ENCODE measurements at places on chromosomes 3 and 15.

GRCh38 chr3:123597561-123597960 is 12.7 kb upstream of the HACD2 start:
- DNase-seq, result no peak

DNA sequence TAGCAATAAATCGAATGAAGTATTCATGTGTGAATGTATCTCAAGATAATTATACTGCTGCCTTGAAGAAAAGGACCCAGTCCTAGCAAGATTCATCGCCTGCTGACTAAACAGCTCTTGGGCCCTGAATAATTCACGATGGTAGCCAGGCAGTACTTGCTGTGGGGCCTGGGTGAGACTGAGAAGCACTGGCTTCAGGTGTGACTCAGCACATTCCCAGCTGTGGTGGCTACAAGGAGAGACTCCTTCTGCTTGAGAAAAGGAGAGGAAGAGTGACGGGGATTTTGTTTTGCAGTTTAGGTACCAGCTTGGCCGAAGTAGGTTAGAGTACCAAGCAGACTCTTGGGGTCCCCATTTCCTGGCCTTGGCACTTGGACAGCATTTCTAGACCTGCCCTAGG is 47.6 kb upstream of the CD200R1L start:
- no peak for DNase-seq

- no peak for DNase-seq
Measured at GRCh38 chr3:37826933-37827332, 34.7 kb upstream of the CTDSPL start.

- DNase-seq, result no peak
Measured at GRCh38 chr15:65938604-65939003, 69.3 kb downstream of the RAB11A start.

DNA sequence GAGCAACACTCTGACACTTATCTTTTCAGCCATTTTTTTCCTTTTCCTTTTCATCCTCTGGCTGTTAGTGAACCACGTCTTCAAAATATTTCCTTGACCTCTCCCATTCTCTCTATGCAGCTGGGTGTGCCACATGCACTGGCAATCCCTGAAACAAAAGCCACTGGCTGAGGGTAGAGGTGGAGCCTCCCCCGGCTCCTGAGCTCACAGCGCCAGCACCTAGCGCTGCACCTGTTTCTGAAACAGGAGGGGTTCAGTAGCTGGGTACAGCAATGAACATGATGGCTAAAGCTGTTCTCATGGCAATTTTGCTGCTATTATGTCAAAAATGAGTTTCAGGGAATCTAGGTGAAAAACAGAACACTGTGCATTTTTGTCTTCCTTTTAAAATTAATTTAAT is 314.7 kb upstream of the ATP10A start:
- no peak for DNase-seq

DNA sequence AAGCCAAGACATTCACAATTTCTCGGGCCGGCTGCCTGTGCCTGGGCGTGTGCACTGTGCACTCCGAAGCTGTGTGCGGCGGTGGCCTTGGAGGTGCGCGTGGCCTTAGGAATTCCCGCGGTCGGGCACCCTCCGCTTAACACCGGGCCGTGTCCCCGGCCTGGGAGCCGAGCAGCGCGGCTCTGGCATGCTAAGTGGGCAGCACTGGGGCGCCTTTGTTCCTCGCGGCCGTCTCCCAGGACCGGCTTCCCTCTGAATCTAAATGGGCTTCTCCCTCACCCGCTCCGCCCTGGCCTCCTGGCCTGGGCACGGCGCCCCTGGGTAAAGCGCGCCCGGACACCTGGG is 498 bp upstream of the ARNT2 start:
- no peak for DNase-seq

GRCh38 chr3:159323848-159324247 is 522.0 kb downstream of the MFSD1 start:
- DNase-seq, result no peak

DNA sequence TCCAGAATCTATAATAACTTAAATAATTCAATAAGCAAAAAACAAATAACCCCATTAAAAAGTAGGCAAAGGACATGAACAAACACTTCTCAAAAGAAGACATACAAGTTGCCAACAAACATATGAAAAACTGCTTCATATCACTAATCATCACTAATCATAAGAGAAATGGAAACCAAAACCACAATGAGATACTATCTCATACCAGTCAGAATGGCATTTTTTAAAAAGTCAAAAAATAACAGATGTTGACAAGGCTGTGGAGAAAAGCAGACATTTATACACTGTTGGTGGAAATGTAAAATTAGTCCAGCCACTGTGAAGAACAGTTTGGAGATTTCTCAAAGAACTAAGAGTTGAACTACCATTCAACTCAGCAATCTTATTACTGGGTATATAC is 19.5 kb upstream of the ZMAT3 start:
- peak; percentile 33 for DNase-seq

DNA sequence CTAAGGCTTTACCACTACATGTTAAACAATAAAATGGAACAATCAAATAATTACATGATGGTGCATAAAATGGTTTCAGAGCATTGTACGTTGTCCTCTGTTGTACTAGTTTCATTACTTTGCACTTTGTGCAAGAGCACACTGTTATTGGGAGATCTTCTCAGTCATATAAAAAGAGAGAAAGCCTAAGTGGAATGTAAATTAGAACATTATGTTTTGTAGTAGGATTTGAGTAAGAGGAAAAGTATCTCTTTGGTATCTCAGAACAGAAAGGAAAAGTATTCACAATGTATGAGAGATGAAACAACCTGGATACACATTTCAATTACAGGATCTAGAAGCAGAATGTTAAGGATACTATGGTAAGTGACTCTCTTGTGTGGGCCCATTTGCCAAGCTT is 26.9 kb upstream of the PLSCR2 start:
- no peak for DNase-seq

DNA sequence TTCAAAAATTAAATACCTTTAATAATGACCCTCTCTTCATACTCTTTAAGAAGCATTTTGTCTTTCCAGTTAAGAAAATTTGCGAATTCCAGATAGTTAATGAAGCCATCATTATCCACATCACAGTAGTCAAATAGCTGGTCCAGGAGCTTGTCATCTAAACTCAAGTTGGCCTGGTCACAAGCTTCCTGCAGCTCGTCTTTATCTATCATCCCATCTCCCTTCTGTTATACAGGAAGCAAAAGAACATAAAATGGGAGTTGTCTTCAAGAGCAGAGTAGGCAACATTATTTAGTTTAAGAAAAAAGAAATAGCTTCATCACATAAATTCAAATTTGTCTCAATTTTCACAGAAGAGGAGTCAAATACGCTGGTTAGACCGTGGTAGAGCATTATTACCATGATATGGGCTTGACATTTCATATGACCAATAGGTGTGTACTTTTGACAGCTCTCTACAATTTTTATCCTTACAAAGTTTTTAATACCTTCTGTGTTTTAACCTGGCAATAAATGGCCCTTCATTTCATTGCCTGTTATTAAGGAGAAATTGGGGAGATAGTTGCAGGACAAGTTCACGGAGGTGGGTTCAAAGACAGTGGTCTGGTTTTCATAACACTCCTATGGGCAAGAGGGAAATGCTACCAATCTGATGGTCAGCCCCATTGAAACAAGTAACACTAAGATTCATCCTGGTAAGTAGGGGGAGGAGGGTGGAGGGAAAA is 45.4 kb downstream of the EFHB start:
- DNase-seq, result no peak

- no peak for DNase-seq
Measured at GRCh38 chr3:48505968-48506504, 2.1 kb upstream of the SHISA5 start.

DNA sequence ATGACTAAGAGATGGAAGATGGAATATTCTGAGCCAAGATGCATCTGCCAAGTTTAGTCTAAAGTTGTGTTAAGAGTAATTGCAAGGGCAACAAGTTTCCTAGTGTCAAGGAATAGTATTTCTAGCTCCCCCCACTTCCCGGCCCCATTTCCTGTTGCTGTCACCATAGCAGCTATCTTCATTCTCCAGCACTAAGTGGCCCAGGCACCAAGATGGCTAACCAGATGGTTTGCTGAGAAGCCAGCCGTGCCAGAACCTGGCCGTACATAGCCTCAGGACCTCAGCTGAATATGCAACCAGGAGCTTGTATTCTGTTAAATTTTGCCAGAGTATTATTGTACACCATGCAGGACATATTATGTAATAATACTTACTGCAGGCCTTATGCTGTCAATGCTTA is 108.8 kb upstream of the UMPS start:
- DNase-seq, result no peak

- DNase-seq, result no peak
Measured at GRCh38 chr3:61595288-61595687, 33.9 kb downstream of the PTPRG start.

All from activated CD4-positive, alpha-beta T cell treated with anti-CD3 and anti-CD28 coated beads, Interleukin-2, Interleukin-4, amounts not matched to agents 100 ng/mL and 50 ng/mL, durations not matched to agents 16 hours and 8 hours (primary cell).